GM03348 (cell line): ENCODE measurements at places on chromosomes 3 and 15.

DNA sequence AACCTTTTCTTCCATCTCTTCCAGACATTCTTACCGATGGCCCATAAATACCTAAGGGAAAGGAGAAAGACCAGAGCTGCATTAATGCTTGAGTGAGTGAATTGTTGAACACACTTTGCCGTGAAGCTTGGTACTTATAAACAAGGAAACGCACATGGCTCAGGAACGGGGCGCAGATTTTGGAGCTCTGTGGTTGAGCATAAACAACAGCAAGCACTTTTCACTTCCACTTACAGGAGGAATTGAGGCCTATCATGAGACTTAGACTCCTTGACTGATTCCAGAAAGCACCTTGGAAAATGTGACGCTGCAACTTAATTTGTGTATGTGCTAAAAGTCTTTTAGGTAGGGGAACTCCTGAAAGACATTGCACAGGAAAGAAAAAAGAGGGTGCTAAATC is 197.5 kb upstream of the FEZF2 start:
- no peak for DNase-seq

DNA sequence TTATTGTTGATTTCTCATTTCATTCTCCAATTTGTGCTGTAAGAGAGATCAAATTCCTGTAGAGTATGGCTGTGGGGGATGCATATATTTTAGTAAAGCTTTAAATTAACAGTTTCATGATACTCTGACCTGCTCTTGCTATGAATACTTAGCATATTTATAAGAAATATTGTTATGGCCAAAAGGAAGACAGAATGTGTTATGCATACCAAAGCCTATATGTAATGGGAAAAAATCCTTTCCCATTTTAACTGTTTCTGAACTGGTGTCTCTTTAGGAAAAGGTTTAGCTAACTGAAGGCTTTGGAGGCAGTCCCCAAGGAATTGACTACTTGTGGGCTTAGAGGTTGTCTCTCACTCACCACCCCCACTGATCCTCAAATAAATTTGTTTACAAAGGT is 59.2 kb downstream of the CADPS start:
- DNase-seq = no peak

DNA sequence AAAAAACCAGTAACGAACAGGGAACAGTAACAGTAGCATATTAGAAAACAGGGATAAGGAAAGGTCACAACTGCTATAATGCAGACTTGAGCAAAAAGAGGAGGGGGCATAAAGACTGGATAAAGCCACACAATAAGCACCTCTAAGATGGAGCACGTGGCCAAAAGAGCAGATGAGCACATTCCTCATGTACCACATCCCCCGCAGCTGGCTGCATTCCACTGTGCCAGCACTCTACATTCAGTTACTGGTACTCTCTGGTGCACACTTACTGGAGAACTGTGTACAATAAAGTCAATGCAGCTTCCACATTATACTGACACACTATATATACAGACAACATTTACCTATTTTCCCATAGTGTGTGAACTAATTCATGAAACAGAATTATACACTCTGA is 64.7 kb downstream of the UBE3A start:
- DNase-seq = no peak

- DNase-seq = no peak
These were observed 52.8 kb downstream of the MGA start for GRCh38 chr15:41713047-41713446.

- DNase-seq = peak; percentile 36
These were observed 740 bp downstream of the MAGI1 start for GRCh38 chr3:66037986-66038369.

- DNase-seq = peak; percentile 72
These were observed 13.3 kb downstream of the GRAMD2A start for GRCh38 chr15:72184165-72184811.

GRCh38 chr3:65605876-65606432 is 432.8 kb downstream of the MAGI1 start:
- DNase-seq = no peak

DNA sequence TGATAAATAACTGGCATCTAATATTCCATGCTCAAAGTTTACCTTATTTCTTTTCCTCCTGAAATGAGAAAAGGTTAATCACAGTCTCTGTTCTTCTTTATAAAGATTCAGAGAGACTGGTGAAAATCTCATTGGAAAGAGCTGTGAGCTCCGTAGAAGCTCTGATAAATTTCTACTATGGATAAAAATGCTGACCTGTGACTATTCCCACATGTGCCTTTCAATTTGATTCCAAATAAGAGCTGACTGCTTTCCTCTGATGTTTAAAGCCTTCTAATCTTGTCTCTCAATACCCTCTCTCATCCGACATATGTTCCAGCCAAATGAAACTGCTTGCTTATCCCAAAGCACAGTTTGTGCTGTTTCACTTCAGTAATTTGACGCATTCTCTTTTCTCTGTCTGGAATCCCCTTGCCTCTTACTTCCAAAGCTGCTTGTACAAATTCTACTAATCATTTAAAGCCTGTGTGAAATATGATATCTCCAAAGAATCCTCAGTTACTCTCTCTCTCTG is 130.1 kb downstream of the RTP4 start:
- DNase-seq = no peak

- no peak for DNase-seq
These were observed 10.4 kb downstream of the PLA2G4E start for GRCh38 chr15:42010434-42010833.

- DNase-seq = no peak
These were observed 197.7 kb downstream of the LSAMP start for GRCh38 chr3:116247605-116248004.

DNA sequence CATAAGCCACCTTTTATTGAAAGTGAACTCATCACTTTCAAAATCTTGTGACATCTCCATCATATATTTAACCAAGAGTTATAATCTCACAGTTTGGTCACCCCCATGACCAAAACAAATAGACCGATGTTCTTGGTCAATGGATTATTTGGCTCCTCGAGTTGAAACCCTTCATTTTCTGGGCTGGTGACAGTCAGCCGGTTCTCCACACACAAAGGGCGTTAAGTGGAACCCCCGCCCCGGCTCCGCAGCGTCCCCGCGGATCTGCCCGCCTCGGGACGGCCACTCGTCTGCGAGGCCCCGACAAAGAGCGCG is 772 bp downstream of the TSPAN3 start:
- DNase-seq = no peak

DNA sequence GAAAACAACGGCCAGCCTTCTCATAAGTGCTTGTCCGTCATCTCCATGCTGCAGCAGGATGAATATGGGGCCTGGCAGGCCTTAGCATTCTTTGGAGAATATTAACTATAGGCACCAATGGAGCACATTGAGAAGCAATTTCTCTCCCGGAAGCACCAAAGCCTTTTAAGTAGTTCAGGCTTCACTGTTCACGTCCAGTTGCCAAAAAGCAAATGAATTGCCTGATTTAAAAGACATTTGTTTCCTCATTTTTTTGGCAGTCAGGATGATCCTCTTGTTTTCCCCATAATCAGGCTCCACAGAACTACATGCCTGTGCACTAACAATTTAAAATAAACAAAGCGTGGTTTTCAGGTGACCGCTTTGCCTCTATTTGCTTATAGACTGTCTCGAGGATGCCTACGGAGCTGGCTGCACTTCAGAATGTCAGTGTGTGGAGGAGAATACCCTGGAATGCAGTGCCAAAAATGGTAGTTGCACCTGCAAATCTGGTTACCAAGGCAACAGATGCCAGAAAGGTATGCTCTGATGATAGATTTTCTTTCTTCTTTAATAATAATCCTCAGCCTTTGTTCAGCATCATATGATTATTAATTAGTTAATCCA is 725.2 kb upstream of the GOLIM4 start:
- no peak for DNase-seq

DNA sequence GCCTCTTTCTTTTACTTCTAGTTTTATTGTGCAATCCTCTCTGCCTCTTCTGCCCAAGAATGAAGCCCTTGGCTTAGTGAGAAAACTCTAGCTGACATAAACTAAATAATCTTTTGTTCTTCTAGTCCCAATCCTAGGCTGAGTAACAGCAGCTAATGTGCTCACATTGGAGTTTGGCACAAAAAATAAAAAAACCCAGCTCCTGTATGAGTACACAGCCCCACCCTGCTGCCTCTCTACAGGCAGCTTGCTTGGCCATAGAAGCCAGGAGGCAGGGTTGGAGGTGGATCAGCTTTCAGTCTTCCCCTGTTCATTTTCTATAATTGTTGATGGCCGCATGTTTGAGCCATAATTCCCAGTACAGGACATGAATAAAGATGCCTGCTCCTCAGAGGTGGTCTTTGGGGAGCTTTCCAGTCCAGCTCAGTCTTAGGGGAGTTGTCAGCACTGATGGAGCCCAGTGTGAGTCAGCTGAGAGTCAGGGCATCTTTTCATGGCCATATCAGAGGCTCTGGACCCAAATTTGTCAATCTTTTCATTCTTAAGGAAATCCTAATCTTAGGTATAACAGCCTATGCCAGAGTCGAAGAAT is 46.7 kb downstream of the RTP1 start:
- DNase-seq = peak; percentile 53

GRCh38 chr3:161296814-161297213 is 74.5 kb downstream of the SPTSSB start:
- no peak for DNase-seq

GRCh38 chr3:72413228-72413627 is 435.0 kb downstream of the SHQ1 start:
- DNase-seq = no peak
